ENCODE measurements at places on chromosomes 11 and 22. TPM values are rescaled to one million over a fixed set of nuclear protein-coding genes. Genes with fewer than 3 reads are reported as not detected.

Gene CRYBB3
- 0.26 TPM for total RNA-seq

DNA sequence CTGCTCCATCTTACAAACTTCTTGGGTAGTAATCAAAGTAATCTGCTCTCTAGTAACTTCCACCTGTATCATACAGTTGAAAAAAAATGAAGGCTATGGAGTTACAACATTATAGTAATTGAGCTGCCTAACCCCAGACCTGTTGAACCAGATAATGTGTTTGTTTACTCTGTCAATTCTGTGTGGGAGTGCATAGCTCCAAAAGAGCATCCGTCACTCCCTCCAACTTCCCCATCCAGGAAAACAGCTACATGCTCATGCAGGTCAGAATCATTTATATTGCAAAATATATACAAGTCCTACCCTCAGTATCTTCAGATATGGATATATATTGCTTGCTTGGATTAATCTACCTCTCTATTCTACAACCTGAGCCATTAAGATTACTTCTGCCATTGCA is 244.0 kb upstream of the ANO5 start:
- DNase-seq, result no peak
- H3K4me1 ChIP-seq, result no peaks in the 10 kb centered on the region
- H3K4me3 ChIP-seq, result no peak overlapping the region
- H3K27ac ChIP-seq, result no peak overlapping the region
- H3K36me3 ChIP-seq, result no peaks in the 10 kb centered on the region

DNA sequence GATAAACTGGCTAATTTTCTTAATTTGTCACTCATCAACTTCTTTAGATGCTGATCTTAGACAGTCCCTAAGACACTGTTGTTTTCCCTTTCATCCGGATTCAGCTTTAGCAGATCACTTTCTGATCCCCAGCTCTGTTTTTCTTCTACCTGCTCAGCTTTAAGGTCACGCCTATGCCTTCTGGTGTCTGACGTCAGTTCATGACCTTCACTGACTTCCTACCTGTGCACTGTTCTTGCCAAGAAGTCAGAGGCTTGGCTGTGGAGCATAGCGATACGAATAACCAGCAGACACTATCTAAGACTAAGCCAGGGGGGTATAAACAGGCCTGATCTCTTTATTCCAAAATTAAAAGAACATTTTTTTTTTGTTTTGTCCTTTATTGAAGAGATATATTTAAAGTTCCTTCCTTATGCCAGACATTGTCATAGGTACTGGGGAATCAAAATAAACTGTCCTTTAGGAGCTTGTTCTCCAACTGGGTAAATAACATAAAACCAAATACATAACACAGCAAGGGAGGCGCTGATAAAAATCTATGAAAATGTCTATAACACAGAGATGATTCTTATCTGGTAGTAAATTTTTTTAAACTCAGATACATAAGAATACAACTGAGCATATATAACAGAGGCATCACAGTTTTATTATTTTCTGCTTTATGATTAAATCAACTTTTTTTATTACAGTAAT is 352.2 kb upstream of the CTSC start:
- H3K36me3 ChIP-seq, result no peaks in the 10 kb centered on the region
- H3K27ac ChIP-seq, result no peak overlapping the region
- no peak overlapping the region for H3K4me3 ChIP-seq

GRCh38 chr22:39243439-39244135 is 1.2 kb downstream of the PDGFB start:
- H3K36me3 ChIP-seq, result no peaks in the 10 kb centered on the region
- peaks cover 49% of the 10 kb centered on the region for H3K27me3 ChIP-seq
- DNase-seq, result peak; percentile 21
- H3K4me3 ChIP-seq, result peak overlapping the region; percentile 73

DNA sequence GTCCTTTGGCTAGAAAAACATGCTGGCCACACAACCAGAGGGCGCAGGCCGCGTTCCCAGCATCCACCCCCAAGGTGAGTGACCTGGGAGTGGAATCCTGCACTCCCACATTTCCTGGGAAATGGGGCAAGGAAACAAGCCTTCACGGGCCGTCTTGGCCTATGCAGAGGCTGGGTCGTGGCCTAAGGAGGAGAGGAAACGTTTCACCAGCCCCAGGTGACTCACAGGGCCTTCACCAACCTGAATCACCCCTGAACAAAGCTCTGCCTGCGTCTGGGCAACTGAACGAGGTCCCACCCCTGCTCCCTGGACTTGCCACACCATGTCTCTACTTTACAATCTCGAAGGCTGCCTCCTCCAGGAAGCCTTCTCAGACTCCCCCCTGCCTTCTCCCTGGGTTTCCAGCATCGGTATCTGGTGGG is 13.2 kb downstream of the MYH9 start:
- peak overlapping the region; percentile 92 for H3K27ac ChIP-seq
- H3K27me3 ChIP-seq, result no peaks in the 10 kb centered on the region
- H3K4me3 ChIP-seq, result peak overlapping the region; percentile 8
- DNase-seq, result peak; percentile 68

- no peak for DNase-seq
- H3K27ac ChIP-seq, result no peak overlapping the region
- no peaks in the 10 kb centered on the region for H3K27me3 ChIP-seq
- H3K4me3 ChIP-seq, result no peak overlapping the region
Measured at GRCh38 chr11:41175304-41175972, 284.0 kb downstream of the LRRC4C start.

GRCh38 chr22:42080287-42080686 is 787 bp downstream of the SMDT1 start:
- peaks cover 18% of the 10 kb centered on the region for H3K4me1 ChIP-seq
- H3K27me3 ChIP-seq, result no peaks in the 10 kb centered on the region
- peak overlapping the region; percentile 96 for H3K27ac ChIP-seq

Gene NPTXR
- total RNA-seq, result 0.88 TPM

Gene A4GALT
- total RNA-seq, result 0.08 TPM

Measured in activated naive CD8-positive, alpha-beta T cell treated with anti-CD3 and anti-CD28 coated beads for 36 hours (primary cell).